NCI-H1048 (cell line): ENCODE measurements at places on chromosomes 11 and 22.

GRCh38 chr11:130070846-130071200 is 1.1 kb downstream of the APLP2 start:
- no peak for DNase-seq

DNA sequence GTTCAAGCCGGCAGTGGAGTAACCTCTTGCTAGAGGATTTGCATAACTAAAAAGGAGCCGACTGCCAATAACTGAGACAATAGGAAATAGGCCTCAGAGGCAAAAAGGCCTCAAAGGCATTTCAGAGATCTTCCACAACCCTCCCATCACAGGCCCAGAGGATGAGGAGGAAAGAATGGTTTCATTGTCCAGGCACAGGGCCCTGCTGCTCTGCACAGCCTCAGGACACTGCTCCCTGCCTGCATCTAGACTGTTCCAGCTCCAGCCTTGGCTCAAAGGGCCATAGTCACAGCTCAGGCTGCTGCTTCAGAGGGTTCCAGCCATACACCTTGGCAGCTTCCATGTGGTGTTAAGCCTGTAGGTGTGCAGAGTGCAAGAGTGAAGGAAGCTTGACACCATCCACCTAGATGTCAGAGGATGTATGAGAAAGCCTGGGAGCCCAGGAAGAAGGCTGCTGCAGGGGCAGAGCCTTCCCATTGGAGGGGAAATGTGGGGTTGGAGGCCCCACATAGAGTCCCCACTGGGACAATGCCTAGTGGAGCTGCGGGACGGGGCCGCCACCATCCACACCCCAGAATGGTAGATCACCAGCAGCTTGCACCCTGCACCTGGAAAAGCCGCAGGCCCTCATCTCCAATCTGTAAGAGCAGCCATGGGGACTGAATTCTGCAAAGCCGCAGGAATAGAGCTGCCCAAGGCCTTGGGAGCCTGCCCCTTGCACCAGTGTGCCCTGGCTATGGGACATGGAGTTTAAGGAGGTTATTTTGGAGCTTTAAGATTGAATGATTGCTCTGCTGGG is 8.2 kb upstream of the LRP5 start:
- no peak for DNase-seq

- no peak for DNase-seq
Measured at GRCh38 chr22:42160830-42161696, 30.5 kb upstream of the CYP2D6 start.

GRCh38 chr22:40631925-40632324 is 4.6 kb downstream of the MRTFA start:
- no peak for DNase-seq
